ENCODE measurements at places on chromosomes 5 and 9.

GRCh38 chr5:180007582-180007981, 64.0 kb downstream of the RNF130 start:
- no peak for DNase-seq

GRCh38 chr5:52769061-52769460, 18.7 kb upstream of the ITGA1 start:
- no peak for DNase-seq

DNA sequence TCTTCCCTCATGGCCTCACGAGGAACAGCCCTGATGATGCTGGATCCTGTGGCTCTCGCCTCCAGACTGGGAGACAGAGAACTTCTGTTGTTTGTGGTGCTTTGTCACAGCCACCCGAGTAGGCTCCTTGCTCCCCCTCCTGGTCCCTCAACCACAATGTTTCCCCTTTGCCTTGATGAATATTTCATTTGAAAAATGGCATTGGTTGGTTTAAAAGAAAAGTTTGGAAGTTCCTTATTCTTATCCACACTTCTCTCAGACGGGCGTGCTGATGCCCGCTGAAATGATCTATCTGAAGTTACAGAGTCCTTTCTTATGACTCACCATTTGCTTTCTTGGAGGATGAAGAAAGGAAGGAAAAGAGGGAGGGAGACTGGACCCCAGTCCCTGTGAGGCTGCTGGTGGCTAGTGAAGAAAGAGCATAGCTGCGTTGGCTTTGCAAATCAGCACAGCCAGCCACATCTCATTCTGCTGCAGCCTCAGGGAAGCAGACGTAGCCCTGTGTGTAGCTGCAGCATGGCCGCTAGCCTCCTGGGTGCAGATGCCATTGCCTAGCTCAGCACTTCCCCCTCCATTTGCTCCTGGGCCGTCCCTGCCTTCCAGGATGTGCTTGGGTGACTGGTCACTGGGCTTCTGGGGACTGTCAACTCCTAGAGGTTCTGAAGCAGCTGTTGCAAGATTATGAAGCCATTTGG, 185.9 kb downstream of the ERCC6L2 start:
- DNase-seq = peak; percentile 29

DNA sequence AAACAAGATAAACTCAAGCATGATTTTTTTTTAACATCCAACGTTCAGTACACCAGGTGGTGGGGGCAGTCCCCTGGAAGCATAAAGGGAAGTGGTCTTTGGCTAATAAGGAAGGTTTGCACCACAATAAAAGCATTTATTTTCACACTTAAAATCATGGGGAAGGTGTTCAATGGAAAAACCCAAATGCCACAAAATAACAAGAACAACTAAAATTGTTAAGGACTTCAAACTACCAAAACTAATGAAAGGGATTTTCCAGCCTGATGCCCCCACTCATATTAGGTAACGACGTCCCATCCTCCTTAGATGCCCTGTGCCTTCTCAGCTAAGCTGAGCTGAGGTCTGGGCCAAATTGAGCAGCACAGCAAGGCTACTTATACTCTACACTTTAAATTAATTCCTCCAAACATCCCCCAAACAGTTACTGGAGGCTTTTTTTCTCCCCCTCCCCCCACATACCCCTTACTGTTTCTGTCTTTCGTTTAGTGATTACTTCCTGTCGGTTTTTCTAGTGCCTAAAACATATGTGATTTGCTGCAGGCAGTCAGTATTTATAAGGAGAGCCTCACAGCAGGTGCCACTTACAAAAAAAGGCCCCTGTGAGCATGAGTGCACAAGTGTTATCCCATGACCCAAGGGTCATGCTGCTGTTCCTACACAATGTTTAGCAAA, 259.7 kb upstream of the ZNF608 start:
- peak; percentile 69 for DNase-seq

DNA sequence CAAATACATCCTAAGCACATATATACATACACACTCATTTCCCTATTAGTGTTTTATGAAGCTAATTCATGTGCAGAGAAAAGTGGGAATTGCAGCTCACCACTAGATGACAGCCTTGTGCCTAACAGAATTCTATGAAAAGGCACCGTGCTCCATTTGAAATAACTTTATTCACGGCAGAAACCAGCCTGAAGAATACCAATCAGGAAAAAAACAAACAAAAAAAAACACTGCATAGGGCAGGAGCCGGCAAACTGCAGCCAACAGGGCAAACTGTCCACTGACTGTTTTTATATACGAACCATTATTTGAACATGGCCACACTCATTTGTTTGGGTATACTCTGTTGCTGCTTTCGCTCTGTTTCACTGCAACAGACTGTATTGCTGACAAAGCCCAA, 33.6 kb downstream of the ERMP1 start:
- peak; percentile 55 for DNase-seq

DNA sequence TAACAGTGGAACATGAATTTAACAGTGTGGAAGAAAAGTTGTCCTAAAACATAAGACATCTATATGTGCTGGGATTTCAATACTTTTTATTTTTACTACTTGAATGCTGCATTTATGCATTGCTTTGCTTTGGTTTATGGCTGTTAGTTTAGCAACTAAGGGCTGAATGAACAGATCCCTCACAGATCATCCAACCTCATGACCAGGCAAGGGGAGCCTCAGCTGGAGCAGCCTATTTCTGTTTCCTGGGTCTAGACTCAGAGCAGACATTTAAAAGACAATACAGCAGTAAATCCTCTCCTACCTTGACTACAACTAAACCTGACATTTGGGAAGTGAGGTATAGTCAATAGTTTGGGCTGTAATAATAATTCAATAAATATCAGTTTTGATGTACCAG, 163.3 kb downstream of the AUH start:
- DNase-seq = no peak

- no peak for DNase-seq
Observed at GRCh38 chr9:117704024-117704575, at the start of gene TLR4. TSS of gene TLR4 (plus strand) at chr9:117704403. CDS start at chr9:117704473, 70 bp downstream.

DNA sequence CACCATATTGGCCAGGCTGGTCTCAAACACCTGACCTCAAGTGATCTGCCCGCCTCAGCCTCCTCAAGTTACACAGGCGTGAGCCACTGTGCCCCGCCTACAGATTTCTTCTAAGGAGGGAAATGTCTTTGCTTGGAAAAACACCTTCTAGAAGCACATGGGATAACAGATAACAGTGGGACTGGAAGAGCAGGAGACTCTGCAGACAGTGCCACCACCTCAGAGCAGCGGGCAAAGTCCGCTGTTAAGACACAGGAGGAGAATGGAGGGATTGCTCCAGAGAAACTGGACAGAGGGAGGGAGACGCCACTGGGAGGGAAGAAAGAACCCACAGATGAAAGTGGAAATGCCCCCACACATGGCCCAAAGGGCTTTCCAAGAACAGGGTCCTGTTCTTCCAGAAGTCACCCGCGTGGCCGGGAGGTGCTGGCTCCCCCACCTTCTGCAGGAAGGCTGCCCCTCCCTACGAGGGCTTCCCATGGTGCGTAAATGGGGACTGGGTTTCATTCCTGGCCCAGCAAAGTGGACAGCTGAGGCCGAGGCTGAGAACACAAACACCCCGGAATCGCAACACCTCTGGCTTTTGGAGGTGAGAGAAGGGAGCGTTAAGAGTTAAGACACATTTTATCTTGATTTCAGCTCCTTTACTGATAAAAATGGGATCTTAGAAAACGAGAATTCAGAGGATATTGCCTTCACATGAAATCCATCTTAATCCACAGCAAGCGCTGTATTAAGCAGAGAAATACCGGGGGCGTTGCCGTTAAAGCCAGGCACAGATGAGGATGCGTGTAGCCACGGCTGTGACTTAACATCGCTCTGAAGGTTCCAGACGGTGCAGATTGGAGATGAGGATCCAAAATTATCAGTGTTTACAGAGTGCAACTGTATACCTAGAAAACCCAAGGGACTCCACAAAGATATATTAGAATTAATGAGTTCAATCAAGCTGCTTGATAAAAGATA, 11.2 kb downstream of the ADAMTS2 start:
- no peak for DNase-seq

DNA sequence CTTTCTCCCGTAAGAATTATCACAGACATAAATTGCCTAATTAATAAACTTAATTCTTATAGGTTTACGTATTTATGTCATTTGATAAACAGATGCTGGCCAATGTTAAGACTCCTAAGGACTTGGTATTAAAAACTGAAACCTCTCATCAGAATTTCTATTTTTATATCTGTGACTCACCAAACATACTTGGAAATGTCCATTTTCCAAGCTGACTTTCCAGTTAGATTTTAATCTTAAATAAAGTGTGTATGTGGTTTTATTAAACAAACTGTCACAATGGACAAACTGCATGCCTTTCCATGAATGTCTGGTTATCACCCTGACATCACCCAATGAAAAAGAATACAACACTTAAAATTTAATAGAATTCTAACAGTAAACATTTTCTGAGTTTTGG, 12.6 kb upstream of the COL23A1 start:
- DNase-seq = no peak

DNA sequence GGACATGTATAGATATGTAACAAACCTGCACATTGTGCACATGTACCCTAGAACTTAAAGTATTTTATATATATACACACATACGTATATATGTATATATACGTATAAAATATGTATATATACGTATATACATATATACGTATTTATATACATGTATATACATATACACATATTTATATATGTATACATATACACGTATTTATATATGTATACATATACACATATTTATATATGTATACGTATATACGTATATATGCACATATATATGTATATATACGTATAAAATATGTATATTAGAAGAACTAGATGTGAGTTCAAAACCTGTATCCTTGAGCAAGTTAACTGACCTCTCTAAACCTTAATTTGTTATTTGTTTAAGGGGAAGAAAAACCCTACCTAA, 61.4 kb downstream of the FNIP1 start:
- DNase-seq = no peak

- DNase-seq = no peak
Observed at GRCh38 chr5:111528056-111528455, 15.7 kb upstream of the STARD4 start.

DNA sequence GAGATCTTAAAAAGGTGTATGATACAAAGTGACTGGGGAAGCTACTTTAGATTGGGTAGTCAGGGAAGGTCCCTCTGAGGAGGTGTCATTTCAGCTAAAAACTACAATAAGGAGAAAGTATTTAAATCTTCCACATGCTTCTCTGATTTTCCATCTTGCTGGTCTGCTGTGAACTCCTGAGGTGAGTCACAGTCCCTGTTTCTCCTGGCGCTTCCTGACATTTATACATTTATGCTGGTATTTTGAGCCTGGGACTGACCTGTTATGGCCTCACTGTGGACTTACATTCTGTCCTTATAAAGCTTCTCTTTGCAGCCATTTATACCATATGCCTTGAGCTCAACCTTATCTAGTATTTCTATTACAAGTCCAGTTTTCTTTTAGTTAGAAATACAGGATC, 95.1 kb downstream of the MED27 start:
- no peak for DNase-seq

- DNase-seq = peak; percentile 26
Observed at GRCh38 chr5:124889486-124889825, 143.0 kb upstream of the ZNF608 start.

GRCh38 chr5:143084407-143084806, 314.2 kb downstream of the ARHGAP26 start:
- no peak for DNase-seq

DNA sequence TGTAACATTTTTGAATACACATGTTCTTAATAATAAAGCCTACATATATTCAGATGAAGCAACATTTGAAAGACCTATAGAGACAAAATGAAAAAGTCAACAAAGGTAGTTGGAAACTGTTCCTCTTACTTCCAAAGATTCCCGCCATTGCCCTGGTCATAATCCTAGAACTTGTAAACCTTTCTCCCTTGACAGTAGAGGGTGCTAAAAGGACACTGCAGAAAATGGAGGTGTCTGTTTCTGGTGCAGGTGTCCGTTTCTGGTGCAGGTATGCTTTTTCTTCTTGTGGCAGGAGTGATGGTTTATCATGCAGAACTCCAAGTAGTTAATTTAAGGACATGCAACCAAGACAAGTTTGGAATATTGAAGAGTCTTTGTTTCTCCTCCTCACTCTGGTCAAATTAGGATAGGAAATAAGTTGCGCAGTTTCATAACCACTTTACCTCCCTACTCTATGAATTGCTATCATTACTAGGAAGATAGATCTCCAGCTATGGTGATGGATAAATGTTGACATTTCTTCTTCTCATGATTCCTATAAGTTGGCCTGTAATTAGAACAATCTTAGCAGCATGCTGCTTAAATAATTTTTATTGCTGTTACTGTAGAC, 56.0 kb upstream of the FAM174A start:
- peak; percentile 87 for DNase-seq

DNA sequence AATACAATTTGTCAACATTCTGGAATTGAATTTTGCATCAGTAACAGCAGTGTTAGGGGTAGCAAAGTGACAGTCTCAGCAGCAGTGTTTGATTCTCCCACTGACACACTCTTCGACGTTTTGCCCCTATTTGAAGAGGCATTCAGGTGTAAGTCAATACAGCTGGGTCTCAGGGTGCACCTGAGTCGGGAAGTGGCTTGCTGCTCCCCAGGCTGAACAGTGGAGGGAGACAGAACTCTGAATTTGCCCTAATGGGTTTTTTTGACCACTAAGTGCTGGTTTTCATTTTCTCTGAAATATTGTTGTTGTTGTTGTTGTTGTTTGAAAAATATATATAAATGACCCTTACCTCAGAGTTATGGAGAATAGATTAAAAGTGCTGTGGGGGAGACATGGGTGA, 223.2 kb downstream of the TLR4 start:
- peak; percentile 42 for DNase-seq

- DNase-seq = no peak
Observed at GRCh38 chr5:169610606-169611005, 26.5 kb upstream of the DOCK2 start.

DNA sequence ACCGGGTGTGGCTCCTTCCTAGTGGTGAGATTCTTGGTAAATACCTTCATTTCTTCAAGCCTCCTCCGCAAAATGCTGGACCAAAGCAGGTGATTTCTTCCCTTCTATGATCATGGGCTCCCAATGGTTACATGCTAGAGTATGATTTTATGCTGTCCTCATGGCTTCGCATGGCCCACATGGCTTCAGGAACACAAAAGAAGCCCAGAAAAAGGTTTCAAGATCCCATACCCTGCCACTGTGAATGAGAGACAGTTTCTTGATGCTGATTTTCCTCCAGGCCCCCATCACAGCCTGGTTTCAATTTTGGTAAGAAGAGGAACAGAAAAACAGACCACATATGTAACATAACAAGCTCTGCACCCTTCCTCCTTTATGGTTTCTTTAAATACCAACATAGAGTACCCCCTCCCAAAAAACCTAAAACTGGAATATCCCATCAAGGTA, 2.4 kb upstream of the RXFP3 start:
- no peak for DNase-seq

- peak; percentile 53 for DNase-seq
Observed at GRCh38 chr5:123350742-123351141, 72.5 kb downstream of the CEP120 start.

DNA sequence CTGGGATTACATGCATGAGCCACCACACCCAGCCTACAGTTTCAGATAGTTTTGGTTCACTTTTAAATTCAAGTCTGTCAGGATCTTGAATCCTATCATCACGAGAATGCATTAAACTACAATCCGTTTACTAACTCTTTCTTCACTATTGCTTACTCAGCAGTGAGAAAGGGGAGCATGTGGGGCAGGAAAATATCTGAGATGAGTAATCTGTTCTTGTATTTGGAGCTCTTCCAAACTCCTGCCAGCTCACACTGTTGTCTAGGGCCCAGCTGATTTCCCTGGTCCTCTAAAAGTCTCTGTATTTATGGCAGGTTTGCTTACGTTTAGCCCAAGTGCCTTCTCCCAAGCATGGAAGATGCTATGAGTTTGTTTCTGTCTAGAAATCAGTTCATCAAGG, 152.2 kb downstream of the FGF18 start:
- DNase-seq = no peak

- peak; percentile 54 for DNase-seq
Observed at GRCh38 chr5:138610918-138611677, 35.9 kb upstream of the HSPA9 start.
